AG08395 (cell line): ENCODE measurements at places on chromosomes 12 and 14.

- DNase-seq, result no peak
Measured at GRCh38 chr12:90166012-90166411, 457.4 kb upstream of the ATP2B1 start.

DNA sequence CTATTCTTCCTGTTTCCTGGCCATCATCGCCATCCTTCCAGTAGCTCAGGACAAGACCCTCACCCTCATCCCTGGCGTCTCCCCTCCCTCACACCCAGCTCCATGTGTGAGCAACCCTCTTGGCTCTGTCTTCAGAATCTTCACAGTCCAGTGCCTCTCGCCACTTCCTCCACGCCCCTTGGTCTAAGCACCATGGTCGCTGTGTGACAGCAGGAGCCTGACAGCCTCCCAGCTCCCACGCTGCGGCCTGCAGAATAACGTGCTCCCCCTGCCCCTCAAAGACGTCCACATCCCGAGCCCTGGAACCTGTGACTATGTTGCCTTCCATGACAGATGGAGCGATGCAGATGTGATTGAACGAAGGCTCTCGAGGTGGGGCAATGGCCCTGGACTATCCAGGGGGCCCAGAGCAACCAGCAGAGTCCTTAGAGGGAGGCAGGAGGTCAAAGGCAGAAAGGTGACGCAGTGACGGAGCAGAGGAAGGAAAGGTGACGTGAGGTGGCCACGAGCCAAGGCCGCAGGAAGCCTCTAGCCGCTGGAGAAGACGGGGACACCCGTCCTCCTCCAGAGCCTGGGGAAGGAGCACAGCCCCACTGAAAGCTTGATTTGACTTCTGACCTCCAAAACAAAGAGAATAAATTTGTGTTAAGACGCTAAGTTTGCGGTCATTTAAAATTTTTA, 139.8 kb downstream of the CALM1 start:
- DNase-seq, result no peak

- peak; percentile 7 for DNase-seq
Measured at GRCh38 chr14:90061685-90062126, at the start of gene KCNK13. KCNK13 (plus strand) TSS chr14:90061994; CDS start chr14:90062206, 212 bp downstream.

DNA sequence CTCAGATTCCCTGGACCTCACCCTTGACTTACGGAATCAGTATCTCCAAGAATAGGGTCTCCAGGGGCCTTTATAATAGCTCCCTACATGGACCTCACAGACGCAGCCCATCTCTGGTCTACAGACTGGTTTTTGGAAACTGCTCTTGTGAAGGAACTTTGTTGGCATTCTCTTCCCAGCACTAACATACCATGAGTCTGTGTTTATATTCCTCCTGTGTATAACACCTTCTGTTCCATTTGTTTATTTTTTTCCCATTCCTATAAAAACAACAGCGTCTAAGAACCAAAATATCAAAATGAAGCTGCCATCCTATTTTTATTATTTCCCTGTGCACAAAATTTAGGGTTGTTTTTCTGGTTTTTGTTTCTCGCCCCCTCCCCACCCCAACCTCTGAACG, 131.1 kb downstream of the NEDD1 start:
- DNase-seq, result no peak

DNA sequence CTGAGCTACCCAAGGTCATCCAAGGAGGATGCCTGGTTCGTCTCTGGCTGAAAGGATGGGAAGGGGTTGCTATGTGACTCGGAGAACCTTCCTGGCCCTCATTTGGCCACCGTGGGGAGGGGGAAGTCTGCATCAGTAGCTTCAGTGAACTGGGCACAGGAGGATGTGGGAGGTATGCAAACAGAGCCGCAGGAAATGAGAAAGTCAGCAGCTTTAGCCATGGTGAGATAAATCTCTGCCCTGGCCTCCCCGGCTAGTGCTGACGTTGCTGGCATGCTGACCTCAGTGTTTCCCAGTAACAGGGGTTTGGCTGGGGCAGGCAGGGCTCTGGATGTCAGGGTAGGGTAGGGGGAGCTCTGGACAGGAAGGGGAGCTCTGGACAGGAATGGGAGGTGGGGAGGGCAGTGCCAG, 2.3 kb upstream of the CEBPE start:
- peak; percentile 69 for DNase-seq

DNA sequence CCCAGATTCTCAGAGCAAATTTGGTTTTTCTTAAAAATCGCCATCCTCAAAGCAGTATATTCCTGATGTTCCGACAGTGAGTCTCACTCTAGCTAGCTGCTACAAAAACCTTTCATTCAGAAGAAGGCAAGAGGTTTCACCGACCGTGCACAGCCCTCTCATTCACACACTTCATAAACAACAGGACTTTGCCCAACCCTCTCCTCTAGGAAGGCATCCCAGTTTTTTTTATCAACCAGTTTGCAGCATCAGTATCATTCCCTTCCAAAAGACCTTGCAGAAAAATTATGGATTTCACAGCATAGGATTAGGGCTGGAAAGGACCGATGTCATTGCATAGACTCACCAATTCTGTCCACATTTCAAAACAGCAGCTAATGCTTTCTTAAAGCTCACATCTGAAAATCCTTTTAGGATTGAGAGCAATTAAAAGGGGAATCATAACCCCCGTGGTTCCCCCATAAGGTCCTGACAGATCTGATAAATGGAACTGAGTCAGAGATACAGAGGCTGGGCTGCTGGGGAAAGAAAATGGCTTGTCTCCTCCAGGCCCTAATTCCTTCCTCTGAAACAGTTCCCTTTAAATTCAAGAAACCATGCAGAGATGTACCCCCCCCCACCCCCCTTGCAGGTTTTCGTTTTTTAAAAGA, 597 bp downstream of the SVOP start:
- no peak for DNase-seq

GRCh38 chr14:63867933-63868921, 15.4 kb downstream of the SYNE2 start:
- no peak for DNase-seq

DNA sequence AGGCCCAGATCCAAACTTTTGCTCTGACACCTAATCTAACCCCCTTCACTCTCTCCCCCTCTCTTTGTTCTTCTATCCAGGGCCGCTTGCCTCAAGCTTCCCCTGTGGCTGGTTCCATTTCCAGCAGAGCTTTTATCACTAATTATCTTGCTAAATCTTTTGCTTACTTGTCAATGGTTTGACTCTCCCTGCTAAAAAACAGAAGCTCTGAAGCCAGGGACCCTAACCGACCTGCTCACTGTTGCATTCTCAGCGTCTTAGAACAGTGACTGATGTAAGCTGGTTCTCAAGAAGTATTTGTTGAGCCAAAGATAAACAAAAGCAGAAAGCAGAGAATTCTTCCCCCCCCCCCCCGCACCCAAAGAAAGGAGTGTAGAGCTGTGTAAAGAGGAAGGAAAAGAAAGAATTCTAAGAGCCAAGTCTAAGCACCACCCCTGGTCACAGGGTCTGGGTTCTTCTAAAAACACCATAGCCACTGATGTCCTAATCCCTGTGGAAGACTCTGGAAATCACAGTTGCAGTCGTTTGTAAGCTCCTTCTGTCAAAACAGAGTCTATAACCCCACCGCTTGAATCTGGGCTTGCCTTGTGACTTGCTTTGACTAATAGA, 385.8 kb downstream of the MED13L start:
- DNase-seq, result no peak

DNA sequence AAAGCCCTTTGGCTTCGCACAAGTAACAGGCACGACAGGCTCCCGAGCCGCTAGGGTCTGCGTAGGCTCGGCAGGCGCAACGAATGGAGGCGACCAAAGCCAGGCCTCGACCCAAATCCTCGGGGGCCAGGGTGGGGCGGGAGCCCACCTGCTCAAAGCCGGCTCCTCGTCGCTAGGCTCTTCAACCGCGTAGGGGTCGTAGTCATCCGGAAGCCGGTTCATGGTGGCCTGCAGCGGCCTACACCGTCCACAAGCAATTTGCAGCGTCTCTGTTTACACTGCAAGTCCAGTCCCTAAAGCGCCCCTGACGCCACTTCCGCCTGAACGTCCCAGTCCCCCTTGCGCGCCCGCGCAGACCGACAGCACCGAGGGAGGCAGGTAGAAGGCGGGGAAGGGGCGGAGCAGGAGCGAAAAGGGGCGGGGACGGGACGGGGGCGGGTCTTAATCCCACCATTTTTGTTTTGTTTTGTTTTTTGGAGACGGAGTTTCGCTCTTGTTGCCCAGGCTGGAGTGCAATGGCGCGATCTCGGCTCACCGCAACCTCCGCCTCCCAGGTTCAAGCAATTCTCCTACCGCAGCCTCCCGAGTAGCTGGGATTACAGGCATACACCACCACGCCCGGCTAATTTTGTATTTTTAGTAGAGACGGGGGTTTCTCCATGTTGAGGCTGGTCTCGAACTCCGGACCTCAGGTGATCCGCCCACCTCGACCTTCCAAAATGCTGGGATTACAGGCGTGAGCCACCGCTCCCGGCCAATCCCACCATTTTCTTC, at the start of gene EAPP:
Gene EAPP (minus strand): TSS at position 295 of the 774 bp plus-strand sequence. CDS start 73 bp downstream, at position 222.
- peak; percentile 98 for DNase-seq

DNA sequence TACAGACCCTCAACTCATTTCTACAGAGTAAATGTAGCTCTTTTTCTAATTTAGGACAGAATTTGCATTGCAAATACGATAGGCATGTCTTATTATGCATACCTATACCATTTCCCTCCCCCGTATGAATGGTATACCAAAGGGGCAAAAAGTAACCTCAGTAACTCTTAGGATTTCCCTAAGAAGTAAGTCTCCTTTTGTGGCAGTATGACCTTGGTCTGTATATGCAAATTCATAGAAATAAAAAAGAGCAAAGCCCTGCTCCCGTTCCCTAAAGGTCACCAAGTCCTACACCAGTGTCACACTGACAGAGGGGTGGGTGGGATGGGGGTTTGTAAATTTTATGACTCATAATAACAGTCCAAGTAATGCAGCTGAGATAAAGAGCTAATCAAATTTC, 365.8 kb upstream of the CCDC196 start:
- DNase-seq, result no peak

DNA sequence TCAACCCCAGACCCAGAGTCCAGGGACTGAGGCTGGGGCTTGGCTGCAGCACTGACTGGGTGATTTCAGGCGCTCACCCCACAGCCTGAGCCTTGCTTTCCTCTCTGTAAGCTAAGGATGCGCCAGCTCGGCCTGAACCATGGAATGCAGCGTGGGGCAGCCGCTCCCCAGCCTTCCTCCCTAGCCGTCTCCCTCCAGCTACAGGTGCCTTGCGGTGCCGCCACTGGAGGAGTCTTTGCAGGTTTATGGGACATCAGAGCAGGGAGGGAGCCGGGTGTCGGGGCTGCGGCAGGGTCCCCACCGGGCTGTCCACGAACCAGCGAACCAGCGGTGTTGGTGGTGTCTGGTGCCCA, 19.4 kb downstream of the PPP2R5C start:
- peak; percentile 9 for DNase-seq

DNA sequence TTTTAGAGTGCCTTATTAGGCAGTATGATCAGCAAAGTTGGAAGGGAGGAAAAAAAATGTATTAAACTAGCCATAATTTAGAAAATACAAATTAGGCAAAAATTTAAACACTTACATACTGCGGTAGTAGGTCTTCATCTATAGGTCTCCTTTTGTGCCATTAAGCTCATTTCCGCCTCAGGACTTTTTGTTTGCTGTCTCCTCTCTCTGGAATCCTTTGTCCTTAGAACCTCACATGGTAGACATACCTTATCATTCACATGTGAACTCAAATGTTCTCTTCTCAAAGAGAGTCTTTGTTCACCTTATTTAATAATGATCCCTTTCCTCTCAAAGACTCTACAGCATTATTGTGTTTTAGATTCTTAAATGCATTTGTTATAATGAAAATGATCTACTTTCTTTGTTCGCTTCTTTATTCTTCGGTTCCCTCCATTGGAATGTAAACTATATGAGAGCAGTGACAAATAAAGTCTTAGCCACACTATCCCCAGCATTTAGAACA, 14.7 kb downstream of the FANCM start:
- no peak for DNase-seq

- DNase-seq, result peak; percentile 12
Measured at GRCh38 chr14:89040080-89040459, 215.6 kb downstream of the TTC8 start.

- no peak for DNase-seq
Measured at GRCh38 chr14:50669441-50669986, 1.4 kb upstream of the SAV1 start.

- no peak for DNase-seq
Measured at GRCh38 chr14:84657911-84658310, 872.0 kb upstream of the FLRT2 start.

- no peak for DNase-seq
Measured at GRCh38 chr14:103773521-103773920, 57.9 kb downstream of the ZFYVE21 start.

DNA sequence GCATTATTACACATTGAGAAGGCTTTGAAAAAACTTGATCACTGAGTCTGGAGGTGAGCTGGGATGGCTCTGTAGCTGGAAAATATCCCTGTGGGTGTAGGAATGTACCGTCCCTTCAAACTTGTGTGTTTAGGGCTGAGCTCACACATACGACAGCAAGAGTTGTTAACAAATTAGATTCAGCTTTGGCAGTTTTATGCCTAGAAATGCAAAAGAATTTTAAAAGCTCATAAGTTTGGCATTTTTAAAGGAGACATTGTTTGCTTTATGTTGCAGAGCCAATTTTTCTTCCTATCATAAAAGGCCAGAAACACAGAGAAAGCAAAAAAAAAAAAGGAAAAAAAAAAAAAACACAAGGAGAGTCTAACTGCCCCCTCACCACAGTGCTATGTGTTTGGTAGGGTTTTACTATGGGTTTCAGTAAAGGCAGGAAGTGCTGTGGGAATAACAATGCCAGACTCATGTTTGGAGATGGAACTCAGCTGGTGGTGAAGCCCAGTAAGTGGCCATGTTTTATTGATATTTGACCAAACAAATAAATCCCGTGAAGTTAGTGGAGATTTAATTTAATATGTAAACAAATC, 78.4 kb downstream of the DAD1 start:
- DNase-seq, result peak; percentile 13

GRCh38 chr14:99509871-99510555, 28.8 kb downstream of the CCNK start:
- no peak for DNase-seq

DNA sequence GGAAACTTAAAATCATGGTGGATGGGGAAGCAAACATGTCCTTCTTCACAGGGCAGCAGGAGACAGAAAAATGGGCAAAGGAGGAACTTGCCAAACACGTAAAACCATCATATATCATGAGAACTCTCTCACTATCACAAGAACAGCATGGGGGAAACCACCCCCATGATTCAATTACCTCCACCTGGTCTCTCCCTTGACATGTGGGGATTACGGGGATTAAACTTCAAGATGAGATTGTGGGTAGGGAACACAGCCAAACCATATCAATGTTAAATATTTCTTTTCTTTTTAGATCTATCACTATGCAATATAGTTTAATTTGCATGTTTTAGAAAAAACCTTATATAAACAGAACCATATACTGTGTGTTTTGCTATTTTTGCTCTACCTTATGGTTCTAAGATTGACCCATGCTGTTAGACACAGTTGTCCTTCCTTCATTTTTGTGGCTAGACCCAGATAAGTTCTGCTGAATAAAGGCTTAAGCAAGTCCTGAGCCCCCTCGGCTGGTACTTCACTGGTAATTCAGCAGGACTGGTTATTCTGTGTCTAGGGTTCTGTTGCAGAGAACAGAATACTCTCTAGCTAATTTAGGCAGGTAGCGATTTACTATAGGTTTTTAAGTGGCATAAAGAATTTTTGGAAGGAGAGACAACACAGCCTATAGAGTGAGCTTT, 253.7 kb upstream of the HMGA2 start:
- DNase-seq, result no peak
